Activated CD4-positive, alpha-beta T cell treated with anti-CD3 and anti-CD28 coated beads for 36 hours (primary cell): ENCODE measurements at places on chromosomes 6 and 20. TPM values are rescaled to one million over a fixed set of nuclear protein-coding genes. Genes with fewer than 3 reads are reported as not detected.

NELFE gene
- 95.1 TPM for total RNA-seq

TBC1D20 gene
- 25.2 TPM for total RNA-seq

NUDT3 gene
- total RNA-seq = 13.6 TPM

C6orf141 gene
- 1.1 TPM for total RNA-seq

LY6G5B gene
- 11.3 TPM for total RNA-seq

PSMG4 gene
- total RNA-seq = 22.2 TPM

IYD gene
- not detected for total RNA-seq

DTD1 gene
- 54.6 TPM for total RNA-seq

MICA gene
- total RNA-seq = 7.1 TPM

AGER gene
- total RNA-seq = 28.0 TPM

- no peak for DNase-seq
These were observed 24.4 kb downstream of the RRAGD start for GRCh38 chr6:89387516-89388201.

GRCh38 chr6:156508923-156509322 lies 268.3 kb upstream of the ARID1B start:
- peak; percentile 25 for DNase-seq

DNA sequence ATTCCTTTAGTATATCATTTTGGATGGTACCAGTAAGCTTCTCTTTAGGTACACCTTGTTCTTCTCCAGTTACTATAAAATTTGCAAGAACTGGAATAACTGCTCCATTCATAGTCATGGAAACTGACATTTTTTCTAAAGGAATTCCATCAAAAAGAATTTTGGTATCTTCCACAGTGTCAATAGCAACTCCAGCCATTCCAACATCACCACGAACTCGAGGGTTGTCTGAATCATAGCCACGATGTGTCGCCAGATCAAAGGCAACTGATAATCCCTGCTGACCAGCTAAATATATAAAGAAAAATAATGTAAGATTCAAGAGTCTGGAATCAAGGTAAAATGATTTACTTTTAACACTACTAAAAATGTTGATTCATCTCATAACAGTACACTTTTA lies 5.3 kb downstream of the MMUT start:
- no peak for DNase-seq

- no peak for DNase-seq
These were observed 92.6 kb downstream of the KCNB1 start for GRCh38 chr20:49389854-49390253.

DNA sequence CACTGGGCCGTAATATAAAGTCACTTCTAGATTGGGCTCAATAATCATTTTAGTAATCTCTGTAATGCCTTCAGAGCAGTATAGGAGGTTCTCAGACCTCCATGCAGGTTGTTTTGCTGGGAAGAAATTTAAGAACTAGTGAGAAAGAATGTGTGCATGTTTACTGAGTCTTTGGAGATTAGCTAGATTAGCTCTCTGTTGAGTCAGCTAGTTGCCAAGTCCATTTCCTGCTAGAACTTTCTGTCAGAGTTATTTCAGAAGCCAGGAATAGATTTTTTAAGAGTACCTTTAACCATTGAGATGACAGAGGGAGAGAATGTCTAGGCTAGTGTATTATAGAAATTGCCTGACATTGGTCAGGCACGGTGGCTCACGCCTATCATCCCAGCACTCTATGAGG lies 33.3 kb downstream of the ORC3 start:
- no peak for DNase-seq

- no peak for DNase-seq
These were observed 66.9 kb downstream of the IGF2R start for GRCh38 chr6:160035693-160036330.

DNA sequence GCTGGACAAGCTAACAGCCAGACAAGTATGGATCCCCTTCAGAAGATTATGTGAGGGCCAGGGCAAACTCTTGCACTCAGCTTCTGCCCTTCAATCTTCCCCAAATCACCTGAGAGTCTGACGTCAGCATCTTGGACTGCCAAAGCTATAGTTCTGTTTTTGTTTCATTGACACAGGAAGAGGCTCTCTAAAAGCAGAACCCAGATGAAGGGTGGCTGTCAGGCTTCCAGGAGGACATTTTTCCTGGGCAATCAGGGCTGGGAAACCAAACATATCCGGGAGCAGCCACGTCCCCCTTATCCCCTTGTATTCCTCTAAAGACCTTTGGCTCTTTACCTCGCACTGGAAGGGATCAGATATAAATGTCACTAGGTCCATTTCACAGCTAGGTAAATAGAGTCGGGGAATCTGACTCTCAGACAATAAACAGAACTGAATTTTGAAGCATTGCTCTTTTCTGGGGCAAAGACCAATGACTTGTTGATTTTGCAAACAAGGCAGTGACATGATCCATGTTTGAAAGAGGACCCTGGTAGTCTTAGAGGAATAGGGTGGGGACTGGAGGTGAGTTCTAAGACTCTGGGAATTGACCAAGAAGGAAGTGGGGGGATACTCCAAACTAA lies 13.3 kb downstream of the MAFB start:
- DNase-seq = no peak

DNA sequence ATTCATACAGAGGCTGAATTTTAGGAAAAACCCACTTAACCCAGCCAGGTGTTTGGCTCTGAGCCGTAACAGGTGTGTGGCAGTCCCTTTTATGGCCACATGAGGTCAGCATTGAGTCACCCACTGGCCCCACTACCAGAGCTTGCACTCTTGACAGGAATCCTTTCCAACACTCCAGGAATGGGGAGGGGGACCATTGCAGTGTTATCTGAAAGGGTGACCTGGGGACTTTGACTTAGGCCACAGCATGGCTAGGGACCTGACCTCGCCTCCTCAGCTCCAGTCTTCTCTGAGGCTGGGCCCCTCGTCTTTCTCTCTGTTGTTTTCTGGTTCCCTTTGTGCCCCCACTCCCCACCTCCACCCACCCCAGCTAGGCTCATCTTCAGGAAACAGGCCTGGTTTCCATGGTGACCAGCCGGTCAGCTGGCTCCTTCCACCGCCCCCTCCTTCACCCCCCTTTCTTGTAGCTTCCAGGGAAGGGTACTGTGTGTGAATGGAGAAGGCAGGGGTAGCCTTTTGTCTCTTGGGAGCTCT lies 2.1 kb upstream of the TMEM151B start:
- DNase-seq = peak; percentile 76

GRCh38 chr20:9392892-9393857 lies 121.2 kb upstream of the LAMP5 start:
- peak; percentile 33 for DNase-seq

DNA sequence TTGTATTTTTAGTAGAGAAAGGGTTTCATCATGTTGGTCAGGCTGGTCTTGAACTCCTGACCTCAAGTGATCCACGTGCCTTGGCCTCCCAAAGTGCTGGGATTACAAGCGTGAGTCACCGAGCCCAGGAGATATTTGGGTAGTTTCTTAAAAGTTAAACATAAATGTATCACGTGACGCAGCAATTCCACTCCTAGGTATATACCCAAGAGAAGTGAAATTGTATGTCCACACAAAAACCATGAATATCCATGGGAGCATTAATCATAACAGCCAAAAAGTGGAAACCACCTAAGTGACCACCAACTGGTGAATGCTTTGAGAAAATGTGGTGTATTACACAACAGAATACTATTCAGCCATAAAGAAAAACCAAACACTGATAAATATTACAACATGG lies 164.8 kb downstream of the MRPL14 start:
- no peak for DNase-seq

GRCh38 chr6:37205175-37205996 lies 35.4 kb downstream of the PIM1 start:
- peak; percentile 52 for DNase-seq

GRCh38 chr20:46545077-46545826 lies 5.2 kb downstream of the OCSTAMP start:
- DNase-seq = peak; percentile 75

- no peak for DNase-seq
These were observed 120.7 kb downstream of the TSHZ2 start for GRCh38 chr20:53092772-53093300.

DNA sequence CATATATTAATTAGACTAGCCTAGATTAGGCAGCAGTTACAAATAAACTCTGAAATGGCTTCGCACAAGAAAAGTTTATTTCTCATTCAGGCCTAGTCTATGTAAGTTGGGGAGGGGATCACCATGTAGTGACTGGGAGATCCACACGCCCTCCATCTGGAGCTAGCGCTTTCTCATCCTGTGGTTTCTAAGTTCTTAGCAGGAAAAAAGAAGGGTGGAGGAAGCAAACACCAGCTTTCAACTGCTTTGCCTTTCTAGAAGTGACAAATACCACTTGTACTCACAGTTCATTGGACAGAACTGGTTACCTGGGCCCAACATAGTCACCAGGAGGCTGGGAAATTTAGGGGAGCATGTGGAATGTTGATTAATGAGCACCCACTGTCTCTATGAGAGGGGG lies 46.6 kb downstream of the NDUFAF5 start:
- no peak for DNase-seq

- DNase-seq = no peak
These were observed 7.1 kb downstream of the CASP8AP2 start for GRCh38 chr6:89836639-89837222.

DNA sequence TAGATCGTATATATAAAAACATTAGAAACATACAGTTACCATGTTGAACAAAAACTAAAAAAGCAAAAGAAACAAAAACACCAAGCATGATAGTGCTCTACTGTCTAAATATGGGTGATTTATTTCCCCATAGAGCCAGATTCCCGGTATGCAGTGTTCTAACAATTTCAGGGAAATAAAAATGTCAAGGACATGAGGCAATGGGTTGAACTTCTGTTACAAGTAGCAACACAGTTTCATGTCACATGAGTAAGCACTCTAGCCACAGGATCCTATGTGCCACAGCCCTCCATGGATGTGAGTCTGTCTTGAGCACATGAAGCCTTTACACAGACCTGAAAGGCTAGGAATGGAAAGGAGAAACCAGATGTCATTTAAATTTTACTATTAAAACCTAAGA lies 96.0 kb downstream of the MAP3K5 start:
- no peak for DNase-seq

DNA sequence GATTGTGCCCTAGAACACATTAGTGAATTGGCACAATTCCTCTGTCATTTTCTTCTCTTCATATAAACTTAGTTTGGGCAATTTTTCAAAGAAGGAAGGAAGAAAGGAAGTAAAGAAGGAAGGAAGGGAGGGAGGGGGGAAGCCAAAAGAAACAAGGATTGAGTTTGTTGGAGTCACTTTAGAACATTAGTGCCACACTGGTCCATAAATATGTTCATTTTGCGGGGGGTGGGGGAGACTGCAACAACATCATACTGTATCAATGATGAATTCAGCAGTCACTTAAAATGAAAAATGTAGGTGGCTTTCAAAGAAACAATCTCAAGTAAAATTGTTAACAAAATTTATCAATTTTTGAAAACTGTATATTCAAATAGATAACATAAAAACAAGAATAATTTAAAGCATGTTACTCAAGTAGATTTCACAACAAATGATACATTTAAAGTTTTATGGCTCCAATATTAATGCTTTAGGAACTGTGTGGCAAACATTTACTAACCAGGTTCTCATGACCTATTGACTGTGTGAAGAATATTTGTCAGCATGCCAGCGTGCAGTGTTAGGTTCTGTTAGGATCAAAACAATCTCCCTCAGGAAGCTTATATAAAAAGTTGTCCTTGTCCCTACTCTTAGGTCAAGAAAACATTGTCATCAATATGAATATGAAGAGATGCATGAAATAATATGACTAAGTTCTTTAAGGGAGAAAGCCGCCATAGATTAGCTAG lies 208.1 kb upstream of the AGPAT4 start:
- no peak for DNase-seq

GRCh38 chr6:168956884-168957730 lies 296.5 kb downstream of the THBS2 start:
- DNase-seq = peak; percentile 72

DNA sequence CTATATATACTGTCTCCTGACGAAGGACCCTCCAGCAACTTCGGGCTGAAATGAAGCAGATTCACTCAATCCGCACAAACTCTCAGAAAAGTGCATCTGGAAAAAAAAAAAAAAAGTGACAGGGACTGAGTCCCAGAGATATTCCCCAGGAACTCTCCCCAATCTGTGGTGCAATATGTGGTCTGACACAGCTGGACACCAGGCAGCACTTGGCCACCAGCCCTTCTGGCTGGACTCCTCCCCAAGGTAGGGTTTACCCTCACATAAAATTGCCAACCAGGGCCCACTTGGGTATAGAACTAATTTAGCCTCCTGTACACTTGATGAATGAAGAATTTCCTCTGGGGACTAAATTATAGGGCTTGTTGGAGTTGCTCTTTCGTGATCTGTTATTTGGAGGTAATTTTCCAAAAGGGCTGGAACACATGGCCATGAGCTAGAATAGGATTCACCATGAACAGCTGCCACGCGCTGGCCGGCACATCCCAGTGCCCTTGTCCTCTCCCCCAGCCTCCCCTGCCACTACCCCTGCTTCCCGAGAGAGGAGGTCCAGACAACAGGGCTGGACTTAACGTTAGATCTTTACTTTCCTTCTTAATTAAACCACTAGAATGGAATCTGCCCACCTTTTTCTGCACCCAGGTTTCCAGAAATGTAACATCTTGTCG lies 379.2 kb downstream of the BMP2 start:
- DNase-seq = no peak

DNA sequence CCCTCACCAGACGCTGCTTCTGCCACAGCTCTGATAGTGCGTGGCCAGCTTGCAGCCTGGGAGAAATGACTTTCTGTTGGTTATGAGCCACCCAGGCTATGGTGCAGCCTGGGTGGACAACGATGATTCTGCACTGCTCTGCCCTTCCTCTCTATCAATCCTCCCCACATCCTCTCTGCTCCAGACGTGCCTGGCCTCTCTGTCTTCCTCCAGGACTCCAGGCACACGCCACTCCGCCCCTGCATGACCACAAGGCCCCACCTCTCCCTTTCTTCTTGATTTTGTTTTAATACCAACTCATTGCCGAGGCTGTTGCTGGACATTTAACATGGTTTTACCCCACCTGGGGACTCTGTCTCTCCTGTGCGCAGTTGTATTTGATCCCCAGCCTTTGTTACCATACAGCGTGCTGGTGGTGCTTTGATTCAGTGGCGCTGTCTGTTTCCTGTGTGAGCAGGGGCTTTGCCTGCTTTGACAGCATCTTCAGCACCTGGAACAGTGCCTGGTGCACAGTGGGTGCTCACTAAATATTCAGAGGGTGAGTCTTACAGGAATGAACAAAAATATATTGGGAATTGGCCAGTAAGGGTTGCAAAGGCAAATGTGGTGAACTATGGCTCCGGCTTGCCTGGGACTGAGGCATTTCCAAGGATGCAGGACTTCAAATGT lies 280.9 kb downstream of the CDH26 start:
- DNase-seq = no peak
